ENCODE measurements at places on chromosomes 11 and 22. TPM values are rescaled to one million over a fixed set of nuclear protein-coding genes. Genes with fewer than 3 reads are reported as not detected.

DNA sequence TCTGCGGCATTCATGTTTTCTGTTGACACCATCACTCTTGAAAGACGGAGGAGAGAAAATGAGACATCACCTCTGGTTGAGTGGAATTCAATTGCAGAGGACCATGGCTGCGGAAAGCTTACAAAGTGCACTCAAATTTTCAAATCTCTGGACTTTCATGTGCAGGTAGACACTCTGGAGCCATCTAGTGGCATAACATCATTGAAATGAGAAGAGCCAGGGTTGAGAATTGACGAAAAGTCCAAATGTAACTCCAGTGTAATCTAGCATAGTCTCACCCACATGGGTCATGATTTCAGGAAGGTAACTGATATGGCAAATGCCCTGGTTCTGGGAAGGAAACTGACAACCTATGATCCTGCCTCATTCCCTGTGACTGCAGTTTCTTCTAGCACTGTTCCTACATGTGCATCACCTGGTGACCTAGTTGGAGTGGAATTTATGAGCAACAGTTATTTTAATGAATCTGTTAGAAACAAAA is 687.8 kb downstream of the KCNA4 start:
- no peak for DNase-seq

DNA sequence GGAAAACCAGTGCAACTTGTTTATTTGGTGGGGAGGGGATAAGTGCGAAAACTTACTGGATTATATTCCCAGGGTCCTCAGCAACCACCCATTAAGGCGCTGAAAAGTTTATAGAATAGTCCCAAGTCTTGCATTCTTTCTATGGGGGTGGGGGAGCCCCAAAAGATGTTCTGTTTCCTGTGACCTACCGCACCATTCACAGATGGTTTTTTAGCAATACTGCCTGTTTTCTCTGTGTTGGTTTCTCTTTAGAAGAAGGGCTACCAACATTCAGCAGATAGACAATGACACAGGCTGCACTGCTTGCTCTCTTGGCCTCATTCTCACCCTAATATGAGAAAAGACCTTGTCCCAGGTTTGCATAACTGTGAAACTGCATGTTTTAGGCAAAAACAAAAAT is 86.5 kb downstream of the FAM76B start:
- no peak for DNase-seq

GRCh38 chr11:8717876-8718753 is 35.5 kb downstream of the RPL27A start:
- no peak for DNase-seq

GRCh38 chr11:128240546-128240945 is 346.8 kb downstream of the ETS1 start:
- DNase-seq, result no peak

GRCh38 chr11:19713196-19714021 is 772 bp downstream of the NAV2 start:
- DNase-seq, result peak; percentile 33

GRCh38 chr11:130710497-130711012 is 205.7 kb downstream of the SNX19 start:
- no peak for DNase-seq

GRCh38 chr11:71250523-71251150 is 1.7 kb downstream of the SHANK2 start:
- DNase-seq, result peak; percentile 27

GRCh38 chr11:78140392-78141077 is 1.1 kb upstream of the ALG8 start:
- DNase-seq, result no peak

GRCh38 chr11:126607776-126608541 is 252.5 kb downstream of the ST3GAL4 start:
- DNase-seq, result peak; percentile 71

The CAPRIN1 gene
- 301 TPM for total RNA-seq

The PAX6 gene
- total RNA-seq, result not detected

The CRYBB1 gene
- 4.3 TPM for total RNA-seq
